Activated gamma-delta T cell (primary cell): ENCODE measurements at places on chromosomes 3 and 15.

DNA sequence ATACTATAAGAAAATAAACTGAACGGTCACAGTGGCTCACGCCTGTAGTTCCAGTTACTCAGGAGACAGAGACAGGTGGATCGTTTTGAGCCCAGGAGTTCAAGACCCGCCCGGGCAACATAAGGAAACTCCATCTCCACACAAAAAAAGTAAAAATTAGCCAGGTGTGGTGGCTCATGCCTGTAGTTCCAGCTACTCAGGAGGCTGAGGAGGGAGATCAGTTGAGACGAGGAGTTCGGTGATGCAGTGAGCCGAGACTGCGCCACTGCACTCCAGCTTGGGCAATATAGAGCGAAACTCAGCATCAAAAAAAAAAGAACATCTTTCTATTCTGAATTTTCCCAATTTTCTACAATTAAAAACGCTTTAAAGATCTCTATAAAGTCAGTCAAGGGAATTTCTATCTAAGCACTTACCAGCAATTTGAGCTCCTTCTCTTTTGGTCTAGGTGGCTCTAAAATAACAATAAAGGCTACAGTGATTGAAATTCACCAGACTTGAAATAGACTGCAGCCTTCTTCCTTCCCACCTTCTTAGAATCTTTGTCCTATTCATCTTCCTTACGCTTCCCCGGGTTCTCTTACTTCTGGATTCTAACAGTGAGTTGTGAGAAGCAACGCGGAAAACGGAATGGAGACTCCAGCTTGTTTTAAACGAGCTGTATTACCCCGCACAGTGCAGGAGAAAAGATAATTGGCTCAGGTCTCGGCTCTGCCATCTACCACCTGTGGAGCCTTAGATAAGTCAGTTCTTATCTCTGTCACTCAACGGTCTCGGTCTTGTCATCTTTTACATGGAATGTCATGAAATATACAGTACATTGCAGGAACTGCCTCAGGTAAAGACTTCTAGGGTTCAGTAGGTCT lies 812 bp upstream of the SEC62 start:
- DNase-seq: no peak

GRCh38 chr3:9913601-9914000 lies 3.3 kb upstream of the IL17RC start:
- DNase-seq: no peak

- no peak for DNase-seq
Measured at GRCh38 chr3:116776880-116777785, 67.6 kb downstream of the TUSC7 start.

DNA sequence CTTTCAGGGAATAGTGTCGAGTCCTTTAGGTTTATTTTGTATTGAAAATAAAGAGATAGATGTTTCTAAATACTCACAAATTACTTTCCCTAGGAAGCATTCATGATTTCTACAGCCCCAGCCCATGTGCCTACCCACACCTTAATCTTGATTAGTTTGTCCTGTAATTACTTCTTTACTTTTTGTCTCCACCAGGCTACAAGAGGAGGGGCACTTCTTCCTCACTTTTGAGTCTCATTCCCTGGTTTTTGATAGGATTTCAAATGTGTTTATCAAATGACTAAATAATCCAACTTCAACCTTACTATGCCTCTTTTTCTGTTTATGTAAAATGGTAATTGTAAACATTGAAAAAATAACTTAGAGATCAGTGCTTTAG lies 1.8 kb downstream of the PXK start:
- no peak for DNase-seq

GRCh38 chr3:177426878-177427495 lies 229.7 kb upstream of the TBL1XR1 start:
- DNase-seq: no peak

GRCh38 chr3:39109086-39109485 lies 1.6 kb downstream of the TTC21A start:
- DNase-seq: no peak

- no peak for DNase-seq
Measured at GRCh38 chr15:40637221-40637745, 43.2 kb downstream of the KNL1 start.

- DNase-seq: no peak
Measured at GRCh38 chr3:26256224-26256623, 366.3 kb upstream of the LRRC3B start.

GRCh38 chr3:42529468-42529867 lies 27.0 kb downstream of the VIPR1 start:
- no peak for DNase-seq

DNA sequence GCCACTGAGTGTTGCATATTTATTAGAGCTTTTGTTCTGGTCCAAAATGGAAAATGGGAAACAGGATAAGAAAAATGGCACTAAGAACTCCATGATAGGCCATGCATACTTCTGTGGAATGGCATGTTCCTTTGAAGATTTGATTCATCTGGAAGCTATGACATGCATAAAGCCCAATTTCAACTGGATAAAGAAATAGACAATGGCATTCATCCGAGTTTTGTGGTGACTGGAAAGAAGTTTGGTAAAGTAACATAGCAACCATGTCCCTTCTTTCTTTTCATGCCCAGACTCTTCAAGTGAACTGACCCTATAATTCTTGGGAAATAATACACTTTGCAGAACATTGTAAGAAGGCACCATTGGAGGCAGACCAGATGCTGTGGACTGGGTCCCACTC lies 368.4 kb upstream of the IL12A start:
- no peak for DNase-seq
